GM12891 (cell line): ENCODE measurements at places on chromosomes 6 and 20.

- DNase-seq, result no peak
Measured at GRCh38 chr6:168078943-168079405, at the start of gene FRMD1. TSS of gene FRMD1 (minus strand) at chr6:168079212. CDS start at chr6:168079094, 118 bp downstream.

DNA sequence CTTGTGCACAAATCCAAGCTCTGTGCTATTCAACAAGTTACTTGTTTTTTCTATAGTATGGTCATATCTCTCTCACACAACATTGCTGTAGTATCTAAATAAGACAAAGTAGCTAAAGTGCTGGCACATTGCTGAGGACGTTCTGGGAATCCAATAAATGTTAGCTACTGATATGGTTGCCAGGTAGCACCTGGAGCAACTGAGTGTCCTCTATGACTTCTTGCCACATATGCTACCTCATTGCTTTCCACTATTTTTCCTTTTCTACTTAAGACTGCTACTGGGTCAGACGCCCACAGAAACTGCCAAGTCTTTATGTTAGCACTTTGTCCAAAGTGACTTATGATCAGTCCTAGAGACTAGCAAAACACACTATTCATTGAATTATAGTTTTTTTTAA lies 85.3 kb downstream of the SYCP2 start:
- no peak for DNase-seq

GRCh38 chr6:98840996-98841513 lies 6.7 kb downstream of the POU3F2 start:
- DNase-seq, result no peak

DNA sequence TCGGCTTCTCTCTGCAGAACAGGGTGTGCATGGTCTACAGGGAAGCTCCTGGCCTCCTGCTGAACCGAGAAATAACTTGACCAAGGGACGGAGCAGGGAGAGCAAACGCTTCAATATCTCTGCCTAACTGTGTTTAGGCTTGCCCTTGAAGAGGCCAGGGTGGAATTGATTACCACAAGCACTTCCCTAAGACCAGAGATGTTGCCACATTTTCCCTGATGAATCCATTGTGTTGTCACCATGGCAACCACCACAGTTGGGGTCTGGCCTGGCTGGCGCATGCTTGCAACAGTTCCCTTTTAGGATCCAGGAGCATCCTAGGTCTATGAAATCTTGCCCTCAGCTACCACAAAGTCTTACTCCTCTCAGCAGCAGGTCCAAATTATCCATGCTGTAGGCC lies 213.5 kb upstream of the SULF2 start:
- no peak for DNase-seq

- DNase-seq, result no peak
Measured at GRCh38 chr6:16336911-16337294, 98.5 kb downstream of the GMPR start.

- DNase-seq, result no peak
Measured at GRCh38 chr6:108556250-108556649, 4.5 kb upstream of the FOXO3 start.

DNA sequence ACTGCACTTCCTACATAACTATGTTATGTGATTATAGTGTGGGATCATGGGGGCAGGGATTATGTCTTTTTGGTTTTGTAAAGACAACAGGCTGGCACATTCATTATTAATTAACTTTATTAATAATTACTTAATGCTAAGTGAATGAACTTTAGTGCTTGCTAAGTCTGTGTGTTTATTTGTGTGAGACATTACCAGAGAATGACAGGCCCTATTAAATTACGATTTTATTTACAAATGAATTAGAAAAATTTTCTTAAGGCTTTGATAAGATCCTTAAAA lies 100.9 kb downstream of the CD83 start:
- DNase-seq, result no peak

DNA sequence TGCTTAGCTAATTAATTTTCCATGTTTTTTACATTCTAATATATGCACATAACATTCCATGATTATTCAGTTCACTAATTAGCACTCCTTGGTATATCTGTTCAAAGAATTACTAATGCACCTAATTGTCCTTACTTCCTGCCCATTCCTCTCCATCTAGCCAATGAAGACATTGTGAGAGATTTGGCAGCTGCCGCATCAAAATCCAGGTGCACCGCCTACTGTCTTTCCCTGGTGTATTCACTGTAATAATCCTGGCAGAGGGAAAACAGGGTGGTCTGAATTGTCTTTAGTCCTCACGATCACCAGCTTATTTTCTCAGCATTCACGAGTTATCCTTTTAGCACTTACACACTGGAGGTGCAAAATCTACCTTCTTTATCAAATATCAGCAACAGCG lies 61.0 kb upstream of the SCGN start:
- no peak for DNase-seq

GRCh38 chr20:13102694-13103093 lies 93.9 kb downstream of the SPTLC3 start:
- DNase-seq, result no peak

DNA sequence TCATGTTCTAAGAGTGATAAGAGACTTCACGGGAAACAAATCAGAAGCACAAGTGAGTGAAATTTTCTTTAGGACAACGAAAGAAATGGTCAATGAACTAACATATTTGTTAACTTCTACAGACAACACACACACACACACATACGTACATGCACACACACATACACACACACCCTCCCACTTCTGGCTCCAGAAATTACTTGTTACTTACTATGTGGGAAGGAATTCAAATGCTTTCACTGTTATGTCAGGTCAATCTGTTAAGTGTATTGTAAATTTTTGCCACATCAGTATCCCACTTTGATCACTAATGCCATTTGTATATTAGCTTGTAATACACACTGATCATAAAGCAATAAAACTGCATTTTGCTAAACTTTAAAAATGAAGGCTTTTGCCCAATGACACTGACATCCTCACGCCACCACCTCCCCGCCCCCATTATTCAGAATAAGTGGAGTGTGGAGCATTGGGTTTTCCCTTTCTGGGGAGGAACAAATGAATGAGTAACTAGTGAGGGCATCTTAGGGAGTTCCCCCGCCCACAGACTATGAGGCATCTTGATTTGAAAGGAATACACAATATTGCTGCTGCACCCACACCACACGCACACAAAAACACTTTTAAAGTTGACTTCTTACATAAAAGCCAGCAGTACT lies 76.2 kb downstream of the ATXN1 start:
- no peak for DNase-seq

- no peak for DNase-seq
Measured at GRCh38 chr6:124753562-124754105, 208.6 kb upstream of the RNF217 start.

DNA sequence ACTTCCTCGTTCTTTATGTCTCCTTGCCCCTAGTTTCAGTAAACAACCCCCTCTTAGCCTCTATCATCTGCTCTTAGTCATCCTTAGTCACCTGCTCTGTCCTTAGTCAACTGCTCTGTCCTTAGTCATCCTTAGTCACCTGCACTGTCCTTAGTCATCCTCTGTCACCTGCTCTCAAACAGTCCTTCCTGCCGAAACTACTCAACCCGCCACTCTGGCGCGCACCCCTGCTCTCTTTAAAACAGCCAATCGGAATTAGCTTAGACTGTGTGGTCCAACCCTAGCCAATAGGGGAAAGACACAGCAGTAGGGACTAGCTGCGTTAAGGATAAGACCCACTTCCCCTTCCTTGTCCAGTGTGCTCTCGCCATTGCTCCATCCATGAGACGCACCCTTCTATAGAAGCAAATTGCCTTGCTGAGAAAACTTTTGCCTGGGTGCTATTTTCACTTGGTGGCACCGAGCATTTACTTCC lies 73.9 kb downstream of the BACH2 start:
- no peak for DNase-seq

GRCh38 chr6:150745896-150746295 lies 119.6 kb upstream of the MTHFD1L start:
- DNase-seq, result no peak

DNA sequence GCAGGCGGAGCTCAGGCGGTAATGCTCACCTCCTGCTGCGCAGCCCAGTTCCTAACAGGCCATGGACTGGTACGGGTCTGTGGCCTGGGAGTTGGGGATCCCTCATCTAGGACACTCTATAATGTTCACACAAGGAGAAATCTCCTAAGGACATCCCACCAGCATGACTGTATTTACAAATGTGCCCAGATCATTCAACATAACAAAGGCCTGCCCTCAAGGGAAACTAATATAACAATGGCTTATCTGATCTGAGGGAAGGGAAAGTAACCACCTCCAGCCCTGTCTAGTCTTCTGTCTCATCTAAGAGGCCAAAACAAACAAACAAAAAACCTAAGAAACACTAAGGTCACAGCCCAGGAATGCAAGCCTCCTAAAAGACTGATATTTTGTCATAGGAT lies 232.8 kb downstream of the RNGTT start:
- no peak for DNase-seq

DNA sequence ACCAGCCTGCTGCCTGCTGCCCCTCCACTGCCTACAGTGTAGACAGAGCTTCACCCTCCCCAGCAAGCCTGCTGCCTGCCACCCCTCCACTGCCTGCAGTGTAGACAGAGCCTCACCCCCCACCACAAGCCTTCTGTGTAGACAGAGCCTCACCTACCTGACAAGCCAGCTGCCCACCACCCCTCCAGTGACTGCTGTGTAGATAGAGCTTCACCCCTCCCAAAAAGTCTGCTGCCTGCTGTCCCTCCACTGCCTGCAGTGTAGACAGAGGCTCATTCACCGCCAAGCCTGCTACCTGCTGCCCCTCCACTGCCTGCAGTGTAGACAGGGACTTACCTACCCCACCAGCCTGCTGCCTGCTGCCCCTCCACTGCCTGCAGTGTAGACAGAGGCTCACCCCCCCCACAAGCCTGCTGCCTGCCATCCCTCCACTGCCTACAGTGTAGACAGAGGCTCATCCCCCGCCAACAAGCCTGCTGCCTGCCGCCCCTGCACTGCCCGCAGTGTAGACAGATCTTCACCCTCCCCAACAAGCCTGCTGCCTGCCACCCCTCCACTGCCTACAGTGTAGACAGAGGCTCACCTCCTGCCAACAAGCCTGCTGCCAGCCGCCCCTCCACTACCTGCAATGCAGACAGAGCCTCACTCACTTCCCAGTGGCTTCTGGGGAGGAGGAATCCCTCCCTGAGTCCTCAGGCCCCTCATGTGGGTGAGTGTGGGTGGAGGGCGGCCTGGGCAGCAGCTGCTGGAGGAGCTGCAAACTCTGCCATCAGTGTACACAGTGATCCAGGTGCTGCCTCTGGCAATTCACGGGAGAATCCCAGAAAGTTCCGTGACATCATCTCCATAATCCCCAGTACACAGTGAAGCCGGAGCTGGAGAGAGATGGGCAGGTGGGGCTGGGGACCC lies 140.9 kb downstream of the DLL1 start:
- DNase-seq, result no peak

DNA sequence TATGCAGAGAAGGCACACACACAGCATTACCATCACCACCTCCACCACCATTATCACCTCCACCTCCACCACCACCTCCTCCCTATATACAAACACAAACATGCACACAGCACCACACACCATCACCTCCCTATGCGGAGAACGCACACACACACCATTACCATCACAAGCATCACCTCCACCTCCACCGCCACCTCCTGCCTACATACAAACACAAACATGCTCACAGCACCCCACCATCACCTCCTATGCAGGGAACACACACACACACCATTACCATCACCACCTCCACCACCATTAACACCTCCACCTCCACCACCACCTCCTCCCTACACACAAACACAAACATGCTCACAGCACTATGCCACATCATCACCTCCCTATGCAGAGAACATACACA lies 236.5 kb upstream of the AFDN start:
- no peak for DNase-seq

DNA sequence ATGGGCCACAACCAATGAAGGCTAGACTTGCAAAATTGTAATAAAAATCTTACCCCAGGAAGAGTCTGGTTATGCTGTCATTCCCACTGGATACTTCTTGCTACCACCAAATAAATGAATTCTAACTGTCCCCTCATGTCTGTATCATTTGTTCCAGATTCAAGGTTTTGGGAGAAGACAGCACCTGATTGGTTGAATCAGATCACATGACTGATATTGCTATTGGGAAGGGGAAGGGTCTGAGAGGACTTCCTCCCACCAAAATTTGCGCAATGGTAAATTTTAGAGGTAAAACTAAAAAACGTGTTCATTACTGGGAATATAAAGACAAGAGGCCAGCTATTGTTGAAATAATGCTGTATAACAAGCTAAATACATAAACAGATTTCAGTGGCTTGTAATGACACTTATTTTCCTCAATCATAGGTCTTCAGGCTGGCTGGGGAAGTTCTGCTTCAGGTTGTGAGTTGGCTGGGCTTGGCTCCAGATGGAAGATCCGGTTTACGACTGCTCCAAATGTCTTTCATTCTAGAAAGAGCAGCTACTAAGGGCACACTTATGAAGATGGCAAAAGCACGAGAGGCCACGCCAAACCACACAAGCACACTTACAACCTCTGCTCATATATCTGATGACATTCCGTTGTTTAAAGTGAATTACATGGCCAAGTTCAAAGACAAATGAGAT lies 27.1 kb upstream of the TASP1 start:
- no peak for DNase-seq

- no peak for DNase-seq
Measured at GRCh38 chr6:114762145-114762544, 419.3 kb upstream of the HS3ST5 start.
